Fibroblast of lung (primary cell): ENCODE measurements at places on chromosomes 1 and 21.

DNA sequence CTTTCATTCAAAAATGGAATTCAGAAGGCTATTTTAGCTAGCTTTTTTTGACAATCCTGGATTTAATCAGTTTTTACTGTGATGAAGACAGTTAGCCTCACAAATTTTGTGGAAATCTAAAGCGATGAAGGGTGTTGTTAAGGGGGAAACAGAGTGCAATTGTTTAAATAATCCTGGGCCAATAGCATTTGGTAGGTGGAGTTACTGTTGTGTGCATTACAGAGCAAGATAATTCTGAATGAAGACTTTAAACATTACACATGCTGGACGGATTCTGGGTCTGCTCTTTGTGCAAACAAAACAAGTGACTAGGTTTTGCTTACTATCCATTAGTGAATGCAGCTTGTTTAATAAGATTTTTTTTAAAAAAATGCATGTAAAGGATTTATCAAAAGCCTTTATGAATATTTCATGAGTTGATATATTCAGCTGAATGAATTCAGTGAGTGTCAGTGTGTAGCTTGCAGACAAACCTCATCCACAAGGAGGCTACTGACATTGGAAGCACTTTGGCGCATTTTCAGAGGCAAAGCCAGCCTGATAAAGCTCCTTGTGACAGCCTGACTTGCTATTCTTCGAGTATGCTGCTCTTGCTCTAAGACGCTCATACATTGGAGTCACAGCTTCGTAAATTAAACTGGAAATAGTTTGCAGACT lies 199.6 kb downstream of the PDE4B start:
- peak; percentile 15 for DNase-seq

GRCh38 chr1:171266930-171267329 lies 18.6 kb downstream of the FMO1 start:
- no peak for DNase-seq

DNA sequence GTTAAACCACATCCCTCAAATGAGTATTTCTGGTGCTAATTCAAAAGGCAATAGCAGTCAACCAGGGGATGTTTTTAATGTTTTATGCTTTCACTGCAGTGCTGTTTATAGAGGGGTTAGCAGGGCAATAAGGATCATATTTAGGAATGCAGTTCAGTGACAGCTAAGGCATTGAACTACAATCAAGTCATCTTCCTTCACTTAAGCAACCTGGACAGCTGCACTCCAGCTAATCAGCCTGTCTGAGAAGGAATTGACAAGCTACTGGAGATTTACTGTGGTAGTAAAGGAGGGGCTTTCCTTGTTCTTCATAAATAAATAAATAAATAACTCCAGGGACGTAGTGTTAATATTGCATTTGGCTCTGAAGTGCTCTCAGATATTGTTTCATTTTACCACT lies 93.9 kb downstream of the DAB1 start:
- no peak for DNase-seq

- peak; percentile 18 for DNase-seq
Observed at GRCh38 chr1:66733348-66734017, 18.8 kb upstream of the DYNLT5 start.

- DNase-seq, result no peak
Observed at GRCh38 chr21:45468051-45468970, 63.3 kb downstream of the COL18A1 start.

GRCh38 chr1:31376375-31377134 lies 3.7 kb upstream of the FABP3 start:
- DNase-seq, result peak; percentile 99

DNA sequence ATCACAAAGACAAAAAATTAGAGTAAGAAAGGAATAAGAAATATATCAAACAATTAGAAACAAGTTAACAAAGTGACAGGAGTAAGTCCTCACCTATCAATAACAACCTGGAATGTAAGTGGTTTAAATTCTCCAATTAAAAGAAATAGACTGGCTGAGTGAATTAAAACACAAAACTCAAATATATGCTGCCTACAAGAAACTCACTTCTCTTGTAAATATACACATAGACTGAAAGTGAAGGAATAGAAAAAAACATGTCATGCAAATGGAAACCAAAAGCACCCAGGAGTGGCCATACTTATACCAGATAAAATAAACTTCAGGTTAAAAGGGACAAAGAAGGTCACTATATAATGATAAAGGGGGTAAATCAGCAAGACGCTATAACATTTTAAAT lies 43.2 kb upstream of the NUF2 start:
- DNase-seq, result no peak

- no peak for DNase-seq
Observed at GRCh38 chr1:16922885-16923431, 1.2 kb downstream of the CROCC start.

DNA sequence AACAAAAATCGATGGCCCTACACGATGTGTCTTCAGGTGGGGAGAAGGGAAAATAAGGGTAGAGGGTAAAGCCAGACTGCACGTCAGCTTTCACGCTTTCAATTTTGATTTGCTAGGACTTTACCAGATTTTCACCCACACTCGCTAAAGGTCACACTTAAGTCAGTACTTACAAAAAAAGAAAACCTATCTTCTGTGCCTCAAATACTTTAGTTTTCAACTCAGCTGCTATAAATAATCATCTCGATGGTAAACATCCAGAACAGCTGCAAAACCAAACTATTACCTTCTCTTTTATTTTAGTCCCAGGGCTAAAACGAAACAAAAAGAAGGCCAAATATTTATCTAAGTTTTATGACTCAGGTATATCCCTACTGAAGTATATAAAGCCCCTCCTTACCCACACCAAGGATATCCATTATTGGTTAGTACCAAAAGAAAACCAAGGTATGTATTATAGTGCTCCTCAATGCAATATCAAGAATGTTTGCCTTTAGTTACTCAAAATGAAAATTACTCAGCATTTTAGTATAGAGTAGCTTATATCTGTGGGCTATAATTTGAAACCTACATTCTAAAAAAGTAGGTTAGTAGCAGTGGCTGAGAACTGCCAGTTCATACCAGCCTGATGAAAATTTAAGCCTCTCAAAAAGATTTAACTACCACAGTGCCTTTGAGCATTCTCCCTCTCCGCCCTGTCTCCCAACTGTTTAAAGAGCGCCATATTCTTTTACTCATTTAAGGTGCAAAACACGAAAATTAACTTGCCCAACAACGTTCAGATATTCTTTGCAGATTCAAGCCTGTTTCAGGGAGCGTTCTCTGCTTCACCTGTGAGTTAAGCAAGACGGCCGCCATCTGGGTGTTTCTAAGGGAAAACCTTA lies 1.5 kb downstream of the CSDE1 start:
- no peak for DNase-seq

DNA sequence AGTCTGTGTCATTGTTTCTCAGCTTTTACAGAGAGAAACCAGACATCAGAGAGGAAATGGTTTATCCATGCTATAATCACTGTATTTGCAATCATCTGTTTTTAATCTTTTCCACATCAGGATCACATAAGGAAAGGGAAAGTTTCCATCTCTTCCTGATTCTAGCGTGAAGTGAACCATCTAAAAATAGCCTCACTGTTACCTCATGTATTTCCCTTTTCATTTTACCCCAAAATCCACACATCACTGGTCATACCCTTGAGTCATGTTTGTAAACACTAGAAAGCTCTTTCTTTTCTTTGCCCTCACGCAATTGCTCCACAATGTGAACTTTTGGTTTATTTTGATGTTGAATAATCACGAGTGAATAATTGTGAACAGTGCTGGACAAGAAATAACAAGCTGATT lies 146.0 kb downstream of the PLA2G4A start:
- peak; percentile 96 for DNase-seq

- no peak for DNase-seq
Observed at GRCh38 chr21:39347537-39347936, 1.4 kb downstream of the HMGN1 start.

GRCh38 chr1:7930645-7931445 lies 9.8 kb downstream of the TNFRSF9 start:
- DNase-seq, result no peak
